Keratinocyte (primary cell): ENCODE measurements at places on chromosomes 2 and 18. TPM values are rescaled to one million over a fixed set of nuclear protein-coding genes. Genes with fewer than 3 reads are reported as not detected.

- DNase-seq: no peak
These were observed 20.5 kb downstream of the RND3 start for GRCh38 chr2:150466741-150467620.

GRCh38 chr2:172628085-172628484 lies 72.2 kb downstream of the PDK1 start:
- no peak for DNase-seq

DNA sequence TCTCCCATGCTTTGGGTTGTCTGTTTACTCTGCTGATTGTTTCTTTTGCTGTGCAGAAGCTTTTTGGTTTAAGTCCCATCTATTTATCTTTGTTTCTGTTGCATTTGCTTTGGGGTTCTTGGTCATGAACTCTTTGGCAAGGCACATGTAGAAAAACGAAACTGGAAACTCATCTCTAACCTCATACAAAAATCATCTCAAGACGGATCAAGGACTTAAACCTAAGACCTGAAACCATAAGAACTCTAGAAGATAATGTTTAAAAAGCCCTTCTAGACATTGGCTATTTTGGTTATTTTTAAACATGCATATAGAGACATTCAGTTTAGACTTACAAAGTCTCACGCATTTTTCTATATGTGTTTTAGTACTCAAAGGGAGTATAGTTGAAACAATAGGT lies 1164.3 kb upstream of the GYPC start:
- no peak for DNase-seq

- no peak for DNase-seq
These were observed 18.2 kb downstream of the IWS1 start for GRCh38 chr2:127508023-127508630.

DNA sequence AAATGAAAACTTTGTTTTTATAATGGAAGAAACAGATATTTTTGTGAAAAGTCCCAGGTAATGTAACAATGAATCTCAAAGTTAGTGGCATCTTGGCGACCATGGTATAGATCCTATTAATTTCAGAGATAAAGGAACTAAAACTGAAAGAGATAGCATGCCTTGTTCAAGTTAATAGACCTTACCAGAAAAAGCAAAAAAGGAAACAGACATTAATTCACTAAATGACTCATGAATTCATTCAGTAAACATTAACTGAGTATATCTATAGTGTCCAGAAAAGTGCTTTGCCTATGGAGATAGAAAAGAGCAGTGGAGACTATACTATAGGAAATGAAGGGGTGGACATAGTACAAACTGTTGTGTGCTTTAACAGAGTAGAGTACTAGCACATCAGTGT lies 763.3 kb downstream of the TRIB2 start:
- no peak for DNase-seq

DNA sequence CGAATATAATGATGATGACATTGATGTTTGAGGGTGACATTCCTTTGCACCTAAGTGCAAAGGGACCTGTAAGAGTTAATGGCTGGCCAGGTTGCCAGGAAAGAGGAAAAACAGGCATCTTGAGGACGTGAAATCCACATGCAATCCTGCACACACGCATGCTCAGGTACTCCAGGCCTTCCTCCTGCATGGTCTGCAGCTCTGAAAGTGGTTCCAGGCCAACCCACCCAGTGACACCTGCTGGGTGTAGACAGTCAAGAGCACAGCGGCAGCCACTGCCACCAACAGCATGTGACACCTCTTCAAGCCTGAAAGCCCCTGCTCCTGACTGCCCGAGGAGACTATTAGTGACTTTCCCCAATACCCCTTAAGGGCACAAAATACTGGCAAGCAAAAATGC lies 101.6 kb downstream of the PIEZO2 start:
- DNase-seq: no peak

DCTN1 gene
- 110 to 137 TPM (median 119 TPM) in 3 replicates for polyA plus RNA-seq

DNA sequence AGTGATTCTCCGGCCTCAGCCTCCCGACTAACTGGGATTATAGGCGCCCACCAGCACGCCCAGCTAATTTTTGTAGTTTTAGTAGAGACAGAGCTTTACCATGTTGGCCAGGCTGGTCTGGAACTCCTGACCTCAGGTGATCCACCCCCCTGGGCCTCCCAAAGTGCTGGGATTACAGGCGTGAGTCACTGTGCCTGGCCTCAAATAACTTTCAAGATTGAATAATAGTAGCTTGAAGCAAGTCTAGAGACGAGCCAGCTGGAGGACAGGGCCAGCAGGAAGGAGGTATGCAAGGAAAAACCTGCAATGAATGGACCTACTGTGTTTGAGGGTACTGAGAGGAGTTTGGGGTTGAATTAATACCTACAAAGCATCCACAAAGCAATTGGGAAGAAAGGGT lies 87.5 kb downstream of the MSH2 start:
- no peak for DNase-seq

GRCh38 chr18:13483316-13484270 lies 242.8 kb downstream of the FAM210A start:
- DNase-seq: no peak

- DNase-seq: no peak
These were observed 36.8 kb downstream of the KCNG3 start for GRCh38 chr2:42457011-42457410.

GALNT14 gene
- 27.4 to 40.5 TPM (median 34.0 TPM) in 3 replicates for polyA plus RNA-seq

DNA sequence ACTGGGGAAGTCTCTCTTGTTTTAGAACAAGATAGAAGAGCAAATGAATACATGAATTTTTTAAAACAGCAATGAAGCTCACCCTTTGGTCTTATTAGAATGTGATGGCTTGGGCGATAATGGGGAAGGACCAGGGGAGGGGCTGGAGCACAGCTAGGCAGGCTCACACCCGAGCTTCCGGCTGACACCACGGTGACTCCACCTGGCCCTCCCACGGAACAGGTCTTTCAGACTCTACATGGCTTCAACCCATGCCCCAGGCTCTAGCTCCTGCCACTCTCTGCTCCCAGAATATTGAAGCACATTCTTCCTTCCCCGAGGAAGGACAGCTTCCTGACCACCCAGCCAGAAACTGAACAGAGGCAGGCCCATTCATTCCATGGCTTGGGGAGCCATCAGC lies 127.5 kb upstream of the AGAP1 start:
- DNase-seq: no peak

DNA sequence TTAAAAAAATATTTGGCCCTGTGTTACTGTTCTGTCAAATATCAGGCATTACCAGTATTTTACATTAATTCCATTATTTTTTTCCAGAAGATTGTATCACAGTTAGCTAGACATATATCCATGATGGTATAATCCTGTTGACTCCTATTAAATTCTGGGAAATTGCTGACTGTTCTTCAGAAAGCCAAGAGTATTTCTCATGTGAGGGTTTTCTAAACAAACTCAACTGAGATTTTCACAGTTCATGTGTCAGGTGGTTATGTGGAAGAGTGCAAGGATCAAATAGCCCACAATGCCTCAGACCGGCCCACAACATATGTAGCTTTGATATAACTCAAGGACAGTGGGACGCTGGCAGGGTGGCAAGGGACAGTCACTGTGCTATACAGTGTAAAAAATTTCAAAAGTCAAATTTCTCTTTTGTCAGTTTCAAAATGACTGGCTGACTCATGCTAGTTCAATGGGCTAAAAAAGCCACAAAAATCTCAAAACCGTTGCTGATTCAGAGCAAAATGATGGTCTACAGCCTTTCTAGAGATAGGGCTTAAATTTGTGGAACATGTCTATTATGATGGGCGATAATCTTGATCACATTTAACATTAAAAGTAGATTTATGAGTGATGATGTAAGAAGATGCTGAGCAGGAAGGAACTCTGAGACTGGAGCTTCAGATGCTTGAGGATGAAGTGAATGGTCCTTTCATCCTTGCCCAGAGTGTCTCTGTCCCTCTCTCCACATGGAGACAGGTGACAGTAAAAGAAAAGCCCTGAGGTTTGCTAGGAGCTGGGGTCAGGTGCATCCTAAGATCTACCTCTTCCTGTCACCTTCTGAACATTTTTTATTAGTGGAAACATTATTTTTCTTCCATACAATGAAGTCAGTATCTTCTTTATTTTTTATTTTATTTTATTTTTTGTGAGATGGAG lies 175.8 kb upstream of the PIEZO2 start:
- DNase-seq: no peak

- DNase-seq: no peak
These were observed 83.9 kb downstream of the RTP5 start for GRCh38 chr2:241953324-241953928.

VIT gene
- polyA plus RNA-seq: 0.33 to 0.79 TPM (median 0.75 TPM) in 3 replicates
